Fibroblast of the aortic adventitia (primary cell): ENCODE measurements at places on chromosomes 2 and 18. TPM values are rescaled to one million over a fixed set of nuclear protein-coding genes. Genes with fewer than 3 reads are reported as not detected.

DNA sequence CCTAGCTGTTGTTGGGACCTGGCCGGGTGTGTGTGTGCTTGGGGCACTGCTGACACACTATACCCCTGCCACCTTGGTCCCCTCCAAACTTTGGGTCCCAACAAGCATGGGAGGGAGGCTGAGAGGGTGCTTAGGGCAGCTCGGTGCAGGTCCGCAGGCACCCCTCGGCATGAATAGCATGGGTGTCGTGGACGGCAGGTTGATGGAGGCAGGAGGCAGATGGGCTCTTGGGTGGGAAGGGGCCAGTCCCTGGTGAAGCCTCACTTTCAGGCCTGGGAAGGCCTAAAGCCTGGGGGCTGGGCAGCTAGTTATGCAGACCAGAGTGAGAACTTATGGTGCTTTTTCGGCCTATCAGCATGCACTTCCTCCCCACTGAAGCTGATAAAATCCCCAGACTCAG, 164.2 kb downstream of the CDH19 start:
- no peak for DNase-seq

- DNase-seq = peak; percentile 79
Observed at GRCh38 chr18:8507915-8508705, 101.1 kb upstream of the RAB12 start.

DNA sequence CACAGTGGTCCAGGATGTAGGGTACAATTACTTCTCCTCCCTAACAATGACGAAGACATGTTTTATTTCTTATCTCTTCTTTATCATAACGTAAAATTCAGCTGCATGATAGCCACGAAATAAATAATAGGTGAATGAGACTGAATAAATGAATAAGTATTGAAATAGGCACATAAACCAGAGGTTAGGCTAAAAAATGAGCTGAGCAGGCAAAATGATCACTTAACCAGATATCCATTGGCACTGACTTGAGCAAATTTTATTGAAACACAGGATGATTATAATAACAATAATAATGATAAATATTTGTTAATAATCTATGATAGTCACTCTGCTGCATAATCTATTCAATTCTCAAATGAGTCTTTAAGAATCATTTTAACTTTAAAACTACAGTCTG, 506.9 kb upstream of the ZNF804A start:
- DNase-seq = no peak

ANKRD62 gene
- not detected in 2 replicates for total RNA-seq

GCG gene
- total RNA-seq = not detected in 2 replicates
